ENCODE measurements at places on chromosomes 11 and 22.

GRCh38 chr22:30309951-30310741 is 16.6 kb downstream of the TBC1D10A start:
- DNase-seq, result no peak

DNA sequence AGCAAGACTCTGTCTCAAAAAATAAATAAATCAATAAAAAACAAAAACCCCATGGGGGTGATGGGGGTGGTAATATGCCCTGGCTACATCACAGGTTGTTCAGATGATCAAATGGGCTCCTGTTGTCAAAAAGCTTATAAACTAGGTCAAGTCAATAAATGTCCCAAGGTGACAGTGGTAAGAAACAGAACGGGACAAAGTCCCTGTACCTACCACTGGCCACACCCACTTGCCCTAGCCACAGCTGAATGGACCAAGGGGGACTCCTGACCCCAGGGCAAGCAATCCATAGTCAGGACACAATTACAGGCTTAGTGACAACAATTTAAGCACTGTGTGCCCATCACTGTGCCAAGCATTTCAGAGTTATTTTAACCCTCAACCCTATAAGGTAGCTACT is 6.0 kb downstream of the NAGA start:
- DNase-seq, result no peak

GRCh38 chr11:129267716-129268115 is 75.6 kb upstream of the ARHGAP32 start:
- DNase-seq, result no peak

GRCh38 chr11:82978422-82979099 is 77.0 kb downstream of the DDIAS start:
- DNase-seq, result no peak

DNA sequence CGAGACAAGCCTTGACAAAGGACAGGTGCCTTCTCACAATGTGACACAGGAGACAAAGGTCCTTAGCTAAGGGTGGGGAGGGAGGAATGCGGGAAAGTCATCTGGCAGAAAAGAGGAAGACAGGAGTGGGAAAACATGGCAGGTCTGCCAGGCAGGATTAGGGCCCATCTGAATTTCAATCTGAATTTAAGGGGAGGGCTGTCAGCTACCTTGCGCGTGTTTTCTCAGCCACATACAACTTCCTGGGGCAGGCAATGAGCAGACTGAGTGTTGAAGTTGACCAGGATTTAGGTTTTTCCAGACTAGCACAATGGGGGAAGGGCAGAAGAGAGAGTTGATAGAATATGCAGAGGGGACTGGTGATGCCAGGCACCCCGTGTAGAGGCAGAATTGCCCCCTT is 66.7 kb upstream of the LARGE1 start:
- DNase-seq, result no peak

Data from NCI-H774 (cell line).